Stimulated activated naive CD8-positive, alpha-beta T cell treated with anti-CD3 and anti-CD28 coated beads, Interleukin-15, amount 100 ng/mL, for 72 hours (primary cell): ENCODE measurements at places on chromosomes 6 and 20.

- DNase-seq, result no peak
Measured at GRCh38 chr6:98686008-98686601, 148.3 kb upstream of the POU3F2 start.

GRCh38 chr20:38110525-38111178 is 54.4 kb downstream of the TGM2 start:
- DNase-seq, result no peak

GRCh38 chr6:25921525-25922203 is 8.8 kb downstream of the SLC17A2 start:
- no peak for DNase-seq

GRCh38 chr20:33318096-33318429 is 35.0 kb downstream of the BPIFB1 start:
- DNase-seq, result no peak
